ENCODE measurements at places on chromosomes 4 and X. TPM values are rescaled to one million over a fixed set of nuclear protein-coding genes. Genes with fewer than 3 reads are reported as not detected.

MCUB gene
- 3.6 TPM for total RNA-seq

ENOPH1 gene
- total RNA-seq, result 67.6 TPM

DNA sequence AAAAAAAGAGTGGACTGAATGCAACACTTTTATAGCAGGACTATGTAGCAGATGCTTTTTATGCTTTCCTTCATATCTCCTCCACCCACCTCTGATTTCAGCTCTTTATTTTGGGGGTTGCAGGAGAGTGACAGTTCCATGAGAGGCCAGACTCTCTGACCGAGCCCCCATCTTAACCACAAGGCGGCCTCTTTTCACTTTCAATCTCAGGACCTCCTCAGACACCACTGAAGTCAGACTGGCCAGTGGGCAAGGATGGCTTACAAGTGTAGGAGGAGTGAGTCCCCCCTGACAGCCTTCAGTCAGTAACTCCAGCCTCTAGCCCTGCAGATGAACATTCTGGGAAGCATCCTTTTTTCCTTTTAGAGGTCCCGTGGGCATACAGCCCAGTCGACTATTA is 140.8 kb downstream of the FRAS1 start:
- no peak for DNase-seq

GRCh38 chrX:72367516-72367915 is 61.8 kb upstream of the CITED1 start:
- DNase-seq, result no peak

RWDD4 gene
- total RNA-seq, result 17.4 TPM

TMSB4X gene
- 1,007 TPM for total RNA-seq

DNA sequence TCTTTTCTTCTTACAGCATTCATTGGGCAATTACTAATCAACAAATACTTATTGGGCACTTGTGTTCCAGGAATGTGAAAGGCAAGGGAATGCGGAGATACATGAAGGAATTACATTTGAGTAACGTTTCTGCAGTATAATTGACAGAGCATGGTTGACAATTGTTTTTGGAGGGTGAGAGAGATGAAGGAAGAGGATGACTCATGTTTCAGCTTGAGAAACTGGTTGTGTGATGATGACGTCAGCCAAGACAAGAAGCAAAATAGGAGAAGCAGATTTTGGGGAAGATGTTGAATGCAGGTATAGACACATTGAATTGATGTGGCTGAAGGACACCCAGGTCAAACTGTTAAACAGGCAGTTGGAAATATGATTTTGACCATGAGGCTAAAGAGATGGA is 8.0 kb upstream of the CPEB2 start:
- DNase-seq, result no peak

DNA sequence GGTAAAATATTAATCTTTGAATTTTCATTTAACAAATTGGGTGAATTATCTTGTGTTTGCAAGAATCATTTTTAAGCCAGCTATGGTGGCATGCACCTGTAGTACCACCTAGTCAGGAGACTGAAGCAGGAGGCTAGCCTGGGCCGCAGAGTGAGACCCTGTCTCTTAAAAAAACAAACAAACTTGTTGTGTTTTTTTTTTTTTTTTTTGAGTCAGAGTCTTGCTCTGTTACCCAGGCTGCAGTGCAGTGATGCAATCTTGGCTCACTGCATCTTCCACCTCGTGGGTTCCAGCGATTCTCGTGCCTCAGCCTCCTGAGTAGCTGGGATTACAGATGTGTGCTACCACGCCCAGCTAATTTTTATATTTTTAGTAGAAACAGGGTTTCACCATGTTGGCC is 2.2 kb downstream of the TXLNG start:
- DNase-seq, result no peak

TMEM156 gene
- not detected for total RNA-seq

TMEM271 gene
- total RNA-seq, result not detected

GRCh38 chr4:41236508-41236907 is 20.2 kb upstream of the UCHL1 start:
- no peak for DNase-seq

OR13H1 gene
- total RNA-seq, result not detected

TLR6 gene
- total RNA-seq, result not detected

BEX3 gene
- 293 TPM for total RNA-seq

DNA sequence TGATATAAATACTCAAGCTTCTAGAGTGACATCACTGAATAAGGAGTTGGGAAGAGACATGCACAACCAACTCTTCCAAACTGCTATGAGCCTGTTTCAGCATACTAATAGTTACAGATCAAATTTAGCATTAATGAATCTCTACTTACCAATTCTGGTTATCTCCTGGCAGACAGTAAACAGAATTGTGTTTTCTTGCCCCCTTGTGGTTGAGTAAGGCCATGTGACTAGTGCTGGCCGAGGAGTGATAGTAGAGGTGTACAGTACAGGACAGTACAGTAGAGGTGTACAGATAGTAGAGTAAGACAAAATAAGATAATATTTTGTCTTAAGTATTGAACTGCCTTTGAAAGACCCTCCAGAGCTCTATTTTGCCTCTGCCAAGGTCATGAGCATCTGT is 681.4 kb downstream of the GABRG1 start:
- DNase-seq, result peak; percentile 24

PCSK1N gene
- 24.1 TPM for total RNA-seq

GRCh38 chr4:16993956-16994840 is 95.8 kb upstream of the LDB2 start:
- no peak for DNase-seq

- no peak for DNase-seq
These were observed 23.6 kb upstream of the SLC25A43 start for GRCh38 chrX:119375561-119375960.

DNA sequence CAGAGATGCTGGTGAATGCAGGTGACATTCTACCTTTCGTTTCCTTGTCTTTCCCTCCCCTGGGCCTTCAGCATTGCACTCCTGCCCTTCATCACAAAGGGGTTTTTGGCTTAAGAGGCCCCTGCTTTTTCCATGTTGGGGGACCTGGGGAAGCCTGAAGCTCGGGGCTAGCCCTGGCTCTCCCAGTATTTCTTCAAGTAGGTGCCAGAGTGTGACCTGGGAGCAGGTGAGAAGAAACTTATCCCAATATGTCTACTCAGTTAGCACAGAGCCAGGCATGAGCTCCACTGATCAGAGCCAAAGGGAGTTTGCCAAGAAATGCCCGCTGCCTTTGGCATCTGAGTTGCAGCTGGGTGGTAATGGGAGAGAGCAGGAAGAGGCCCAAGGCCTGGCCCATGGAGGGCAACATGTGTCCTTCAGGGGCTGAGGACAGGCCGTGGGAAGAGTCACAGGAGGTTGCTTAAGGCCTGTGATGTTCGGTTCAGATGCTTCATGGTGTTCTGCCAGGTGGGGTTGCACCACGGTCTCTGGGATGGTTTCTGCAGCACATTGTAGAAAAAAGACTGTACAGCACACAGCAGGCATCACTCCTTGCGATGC is 7.6 kb downstream of the PRRG3 start:
- DNase-seq, result no peak

DNA sequence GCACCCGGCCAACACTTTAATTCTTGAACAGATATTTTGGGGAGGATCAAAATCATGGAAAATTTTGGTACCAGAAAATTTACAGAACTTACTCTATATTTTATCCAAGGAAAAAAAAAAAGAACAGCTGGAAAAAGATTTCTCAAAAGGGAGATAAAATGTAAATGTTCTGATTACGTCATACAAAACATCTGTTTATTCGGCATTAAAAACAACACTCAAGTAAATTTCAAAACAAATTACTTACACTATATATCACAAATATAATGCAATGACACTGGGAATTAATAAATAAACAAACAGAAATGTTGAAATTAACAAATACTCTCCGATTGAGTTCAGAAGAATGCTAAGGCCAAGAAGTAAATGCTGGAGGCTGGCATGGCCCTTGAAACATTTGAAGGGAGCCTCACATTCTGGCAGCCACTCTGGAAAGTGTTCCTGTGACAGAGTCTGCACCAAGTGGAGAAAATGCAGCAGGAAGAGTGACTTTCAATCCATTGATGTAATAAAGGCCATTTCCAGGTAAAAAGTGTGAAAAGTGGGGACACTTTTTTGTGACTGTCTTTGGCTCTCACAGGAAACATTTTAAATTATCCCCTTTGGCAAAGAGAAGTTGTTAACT is 486.0 kb upstream of the CTSO start:
- no peak for DNase-seq

GRCh38 chr4:17511950-17512795 is at the start of gene QDPR:
TSS of gene QDPR (minus strand) at chr4:17512090. CDS start at chr4:17512054, 36 bp downstream.
- peak; percentile 92 for DNase-seq

- no peak for DNase-seq
These were observed 112.9 kb downstream of the IRF2 start for GRCh38 chr4:184361443-184361842.

GRCh38 chr4:7901311-7901885 is 38.3 kb downstream of the AFAP1 start:
- DNase-seq, result no peak

DNA sequence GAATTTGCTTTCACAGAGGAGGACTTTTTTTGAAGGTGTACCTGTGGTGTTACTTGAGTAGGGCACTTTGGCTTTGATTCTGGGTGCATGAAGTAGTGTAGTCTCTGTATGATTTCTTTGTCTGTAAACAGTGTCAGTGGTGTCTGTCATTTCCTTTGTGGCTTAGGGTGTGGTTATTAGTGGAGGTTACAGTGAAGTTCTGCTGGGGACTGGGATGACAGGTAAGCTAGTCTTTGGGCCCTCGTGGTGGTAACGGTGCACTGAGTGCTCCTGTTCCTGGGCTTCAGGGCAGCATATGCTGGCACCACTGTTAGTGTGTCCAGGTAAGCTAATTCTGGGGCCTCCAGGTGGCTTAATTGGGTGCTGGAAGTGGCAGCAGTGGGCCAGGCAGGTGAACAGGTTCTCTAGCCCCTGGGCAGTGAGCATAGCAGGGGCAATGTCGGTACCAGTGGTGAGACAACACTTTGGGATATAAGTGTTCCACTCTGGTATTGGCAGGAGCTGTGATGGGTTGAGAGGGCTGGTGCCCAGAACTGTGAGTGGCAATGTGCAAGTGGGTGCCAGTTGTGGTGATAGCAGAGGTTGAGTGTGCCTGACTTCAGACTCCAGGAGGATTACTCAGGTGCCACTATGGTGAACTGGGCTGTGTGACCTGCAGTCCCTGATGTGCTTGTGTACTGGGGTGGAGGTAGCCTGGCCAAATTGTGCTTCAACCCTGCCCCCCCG is 26.0 kb upstream of the VSIG1 start:
- no peak for DNase-seq

- DNase-seq, result no peak
These were observed 29.5 kb upstream of the IRF2 start for GRCh38 chr4:184503869-184504300.

DNA sequence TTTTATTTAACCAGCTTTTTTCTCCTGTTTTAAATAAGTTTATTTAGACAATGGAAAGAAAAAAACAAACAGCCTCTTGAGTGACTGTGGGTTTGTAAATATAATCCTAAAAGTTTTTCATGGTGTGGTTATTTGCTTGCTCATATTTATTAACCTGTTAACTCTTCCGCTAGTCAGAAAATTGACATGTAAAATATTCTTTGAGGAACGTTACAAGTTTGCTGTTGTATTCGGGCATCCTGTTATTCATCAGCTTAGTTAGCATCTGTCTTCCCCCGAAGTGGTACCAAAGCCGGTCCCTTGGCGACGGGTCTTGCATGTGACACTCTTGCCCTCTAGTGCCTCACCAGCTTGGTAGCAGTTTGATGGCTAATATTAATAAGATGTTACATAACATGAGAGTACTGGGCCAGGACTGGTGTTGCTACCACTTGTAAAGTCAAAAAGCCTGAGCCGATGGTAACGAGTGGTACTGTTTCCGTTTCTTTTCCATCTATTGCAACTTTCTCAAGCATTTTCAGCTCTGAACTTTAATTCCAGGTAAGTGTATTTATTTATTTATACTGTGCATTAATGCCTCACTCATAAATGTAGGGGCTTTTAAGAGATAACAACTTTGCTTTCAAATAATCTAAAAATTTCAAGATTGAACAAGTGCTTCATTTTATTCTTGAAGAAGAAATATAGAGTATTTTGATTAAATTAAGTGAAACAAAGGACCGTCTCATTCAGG is at the start of gene NDST3:
NDST3 (plus strand) TSS at position 434 of the 733 bp plus-strand sequence. CDS start 19,425 bp downstream, outside the sequence.
- DNase-seq, result peak; percentile 58

DMD gene
- 47.2 TPM for total RNA-seq

GRCh38 chr4:14383652-14384051 is 618.6 kb upstream of the CPEB2 start:
- no peak for DNase-seq

MAGEB1 gene
- not detected for total RNA-seq
